ENCODE measurements at places on chromosomes 5 and 9.

DNA sequence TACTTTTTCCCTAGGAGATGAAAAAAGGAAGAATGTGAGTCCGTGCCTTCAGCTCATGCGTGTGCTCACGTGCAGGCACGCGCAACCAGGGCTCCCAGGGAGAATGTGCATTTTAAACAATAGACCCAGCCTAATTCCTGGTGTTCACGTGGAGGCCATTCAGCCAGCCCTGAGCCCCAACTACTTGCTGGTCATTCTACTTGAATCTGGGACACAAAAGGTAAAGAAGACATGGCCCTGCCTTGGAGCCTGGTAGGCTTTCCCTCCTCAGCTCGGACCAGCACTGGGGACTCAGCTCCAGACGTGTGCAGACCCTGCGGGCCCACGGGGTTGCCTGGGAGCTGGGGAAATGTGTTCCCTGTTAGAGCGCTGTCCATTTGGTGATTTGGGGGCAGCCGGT, 125.5 kb downstream of the MVB12B start:
- DNase-seq: no peak

GRCh38 chr9:13911473-13911872, 402.5 kb downstream of the NFIB start:
- DNase-seq: no peak

GRCh38 chr9:14710804-14711203, 11.7 kb downstream of the CER1 start:
- no peak for DNase-seq

DNA sequence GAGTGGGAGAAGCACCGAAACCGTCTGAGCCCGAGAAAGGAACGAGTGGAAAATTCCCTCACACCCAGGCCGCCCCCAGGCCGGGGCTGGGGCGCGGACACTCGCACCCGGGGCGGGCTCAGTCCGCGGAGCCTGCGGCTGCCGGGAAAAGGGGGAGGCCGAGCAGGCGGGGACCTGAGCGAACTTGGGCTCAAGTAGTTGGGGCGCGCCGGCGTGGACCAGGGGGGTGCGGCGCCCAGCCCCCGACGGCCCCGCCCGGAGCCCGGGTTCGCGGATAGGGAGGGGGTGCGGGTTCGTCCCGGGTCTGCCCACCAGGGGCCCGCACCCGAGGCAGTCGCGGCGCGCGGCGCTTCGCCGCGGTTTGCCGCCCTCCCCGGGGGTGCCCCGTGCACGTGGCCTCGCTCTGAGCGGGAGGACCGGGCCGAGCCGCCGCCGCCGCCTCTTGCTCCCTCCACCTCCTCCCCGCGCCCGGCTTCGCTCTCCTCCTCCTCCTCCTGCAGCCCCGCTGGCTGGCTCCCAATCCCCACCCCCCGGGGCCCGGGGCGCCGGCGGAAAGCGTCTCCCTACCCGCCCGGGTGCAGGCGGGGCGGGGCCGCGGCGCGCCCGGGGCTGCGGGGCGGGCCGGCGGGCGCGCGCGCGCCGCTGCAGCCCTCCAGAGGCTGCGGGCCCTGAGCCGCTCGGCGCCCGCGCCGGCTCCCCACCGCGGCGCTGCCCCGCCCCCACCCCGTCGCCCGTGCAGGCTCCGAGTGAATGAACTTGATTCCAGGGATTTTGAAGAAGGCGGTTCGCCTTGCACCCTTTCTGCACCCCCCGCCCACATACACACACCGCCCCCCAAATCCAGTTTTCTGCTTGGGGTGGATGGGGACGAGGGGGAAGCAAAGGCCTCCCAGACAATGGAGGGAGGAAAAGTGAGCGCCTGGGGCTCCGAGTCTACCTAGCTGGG, 1.3 kb upstream of the NFIB start:
- no peak for DNase-seq

GRCh38 chr5:54547711-54548250, 30.2 kb downstream of the SNX18 start:
- DNase-seq: no peak

DNA sequence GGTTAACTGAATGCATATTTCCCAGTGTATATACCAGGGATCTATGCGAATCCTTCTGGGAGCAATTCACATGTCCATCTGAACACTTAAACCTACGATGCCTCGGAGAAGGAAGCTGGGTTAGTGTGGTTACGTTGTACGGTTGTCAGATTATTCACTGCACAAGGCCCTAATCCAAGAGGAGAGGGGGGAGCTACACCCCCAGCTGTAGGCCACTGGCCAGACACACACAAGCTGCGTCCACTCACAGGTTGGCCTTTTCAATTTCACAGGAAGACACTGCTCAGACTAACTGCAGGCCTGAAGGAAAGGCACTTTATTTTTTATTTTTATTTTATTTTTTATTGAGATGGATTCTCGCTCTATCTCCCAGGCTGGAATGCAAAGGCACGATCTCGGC, 184.5 kb upstream of the GNA14 start:
- no peak for DNase-seq

DNA sequence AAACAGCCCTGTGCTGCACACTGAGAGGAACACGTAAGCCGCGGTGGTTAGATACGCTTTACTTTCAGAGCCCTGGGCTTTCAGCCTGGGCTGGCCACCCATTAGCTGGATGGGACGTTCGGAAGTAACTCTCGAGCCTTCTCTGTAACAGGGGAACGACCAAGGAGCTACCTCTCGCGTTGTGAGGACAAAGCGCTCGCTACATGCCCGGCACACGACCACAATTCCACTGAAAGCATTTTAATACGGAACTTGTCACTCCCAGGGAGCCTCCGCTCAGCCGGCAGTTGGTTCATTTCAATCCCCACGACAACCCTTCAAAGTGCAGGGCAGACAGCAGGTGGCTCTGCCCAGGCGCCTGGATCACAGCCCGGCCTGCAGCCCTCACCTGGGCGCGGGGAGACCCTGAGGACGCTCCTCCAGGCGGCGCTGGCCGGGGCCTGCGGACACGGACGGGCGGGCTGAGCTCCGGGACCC, 368 bp downstream of the SURF1 start:
- no peak for DNase-seq

DNA sequence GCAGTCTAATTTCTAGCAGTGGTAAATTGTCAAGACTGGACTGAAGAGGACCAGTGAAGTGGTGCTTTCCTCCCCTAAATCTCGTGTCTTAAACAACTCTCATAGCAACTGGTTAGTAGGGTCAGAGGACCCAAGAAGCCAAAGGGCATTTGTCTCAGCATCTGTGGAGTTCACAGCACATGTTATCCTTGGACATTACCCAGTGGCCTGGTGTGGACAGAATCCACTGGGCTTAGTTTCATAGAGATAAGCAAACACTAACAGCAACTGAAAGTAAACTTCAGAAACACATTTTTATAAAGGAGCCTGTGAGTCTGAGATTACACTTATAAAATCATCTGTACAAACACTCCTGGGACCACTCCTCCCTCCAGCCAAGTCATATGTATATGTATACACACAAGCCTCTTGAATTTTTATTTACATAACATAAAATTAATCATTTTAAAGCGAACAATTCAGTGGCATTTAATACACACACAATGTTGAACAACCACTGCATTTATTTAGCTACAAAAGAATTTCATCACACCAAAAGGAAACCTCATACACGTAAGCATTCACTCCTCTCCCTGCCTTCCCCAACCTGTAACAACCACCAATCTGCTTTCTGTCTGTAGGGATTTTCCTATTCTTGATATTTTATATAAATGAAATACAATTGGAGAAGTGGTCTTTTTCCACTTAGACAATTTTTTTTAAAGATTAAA, 457.8 kb downstream of the RASEF start:
- DNase-seq: no peak

- DNase-seq: no peak
These were observed 102.3 kb downstream of the ZNF608 start for GRCh38 chr5:124644138-124644537.

DNA sequence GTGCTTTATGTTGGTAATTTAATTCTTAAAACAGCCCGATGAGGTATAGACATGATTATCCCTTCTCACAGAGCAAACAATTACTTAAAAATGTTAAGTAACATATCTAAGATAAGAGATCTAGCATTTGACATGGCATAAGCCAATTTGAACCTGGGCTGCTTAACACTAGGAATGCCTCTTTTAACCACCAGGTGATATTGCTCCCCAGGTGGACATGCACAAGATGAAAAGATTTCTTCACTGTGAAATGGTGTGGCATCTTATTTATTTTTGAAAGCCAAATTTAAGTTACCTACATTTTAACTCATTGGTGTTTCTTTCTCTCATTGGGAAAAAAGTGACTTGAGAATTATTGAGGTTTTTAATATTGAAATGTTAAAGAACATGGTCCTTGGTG, 15.8 kb upstream of the LRRC70 start:
- DNase-seq: no peak

- DNase-seq: no peak
These were observed 39.2 kb downstream of the DCAF10 start for GRCh38 chr9:37839496-37840461.

GRCh38 chr9:112384690-112385089, 4.8 kb downstream of the HSDL2 start:
- DNase-seq: no peak

DNA sequence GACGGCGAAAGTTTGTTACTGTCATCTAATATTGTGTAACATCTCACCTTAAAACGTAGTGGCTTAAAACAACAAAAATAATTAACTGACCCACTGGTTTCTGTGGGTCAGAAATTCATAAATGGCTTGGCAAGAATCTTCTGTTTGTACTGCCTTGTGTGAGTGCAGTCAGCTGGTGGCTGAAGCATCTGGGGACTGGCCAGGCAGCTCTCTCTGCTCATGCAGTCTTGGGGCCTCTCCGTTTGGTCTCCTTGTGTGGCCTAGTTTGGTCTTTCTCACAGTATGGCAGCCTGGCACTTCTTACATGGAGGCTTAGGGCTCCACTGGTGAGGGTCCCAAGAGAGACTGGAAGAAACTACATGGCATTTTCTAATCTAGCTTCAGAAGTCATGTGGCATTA, 49.0 kb upstream of the CTXN3 start:
- no peak for DNase-seq

Data from activated CD8-positive, alpha-beta memory T cell treated with anti-CD3 and anti-CD28 coated beads for 48 hours (primary cell).